ENCODE measurements at places on chromosomes 6 and 20.

DNA sequence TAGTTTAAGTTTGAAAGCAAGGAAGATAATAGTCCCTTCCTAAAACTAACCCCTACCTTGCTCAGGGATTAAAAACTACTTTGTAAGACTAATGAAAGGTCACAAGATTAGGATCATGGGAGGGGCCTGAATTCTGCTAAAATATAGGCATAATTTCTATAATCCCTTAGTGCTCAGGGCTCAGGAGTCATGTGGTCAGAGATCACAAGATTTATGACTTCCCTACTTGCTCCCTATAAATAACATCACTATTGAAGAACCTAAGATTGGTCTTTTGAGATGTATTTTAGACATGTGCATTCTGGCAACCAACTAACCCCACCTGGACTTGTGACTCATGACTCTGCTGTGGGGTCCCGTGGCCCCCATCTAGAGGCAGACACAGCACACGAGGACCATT lies 81.1 kb downstream of the STMND1 start:
- DNase-seq: no peak

- DNase-seq: no peak
These were observed 84.0 kb downstream of the TASP1 start for GRCh38 chr20:13554706-13555105.

DNA sequence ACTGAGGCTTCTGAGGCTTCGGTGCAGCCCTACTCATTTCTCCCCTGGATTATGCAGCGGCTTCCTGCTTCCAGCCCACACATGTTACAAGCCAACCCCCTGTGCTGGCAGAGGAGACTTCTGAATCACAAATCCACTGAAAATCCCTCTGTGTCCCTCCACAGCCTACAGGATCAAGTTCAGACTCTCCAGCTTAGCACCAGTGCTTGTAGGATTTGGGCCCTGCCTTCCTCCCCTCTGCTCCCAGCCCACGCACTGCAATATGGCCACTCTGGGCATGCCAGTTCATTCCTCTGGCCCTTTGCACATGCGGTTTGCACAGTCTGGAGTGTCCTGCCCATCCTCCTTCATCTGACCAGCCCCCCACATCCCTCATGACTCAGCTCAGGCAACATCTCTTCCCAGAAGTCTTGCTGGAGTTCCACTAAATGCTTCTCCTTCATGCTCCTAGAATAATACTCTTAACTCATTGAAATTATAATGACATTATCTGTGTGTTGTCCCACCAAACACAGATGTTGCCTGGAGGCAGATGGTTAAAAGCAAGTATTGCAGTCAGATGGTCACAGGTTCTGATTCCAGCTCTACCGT lies 15.9 kb upstream of the MDGA1 start:
- no peak for DNase-seq

DNA sequence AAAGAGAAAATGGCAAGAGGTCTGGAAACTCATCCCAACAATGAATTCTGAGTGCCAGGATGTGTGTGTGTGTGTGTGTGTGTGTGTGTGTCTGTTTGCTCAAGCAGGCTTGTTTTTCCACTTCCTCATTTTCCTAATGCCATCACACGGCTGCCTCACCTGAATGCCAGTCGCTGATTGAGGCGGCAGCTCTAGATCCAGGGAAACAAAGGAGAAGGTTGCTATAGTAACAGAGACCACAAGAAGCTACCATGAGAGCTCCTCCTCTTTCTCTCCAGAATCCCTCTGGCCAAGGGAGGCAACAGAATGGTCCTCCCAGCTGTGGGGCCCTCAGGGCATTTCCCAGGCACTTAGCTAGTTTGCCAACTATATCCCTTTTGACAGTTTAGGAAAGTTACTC lies 241.1 kb upstream of the TSHZ2 start:
- no peak for DNase-seq

GRCh38 chr6:34791164-34791700 lies 651 bp upstream of the BLTP3A start:
- peak; percentile 21 for DNase-seq

GRCh38 chr6:25150031-25150430 lies 129.1 kb upstream of the CARMIL1 start:
- DNase-seq: no peak

DNA sequence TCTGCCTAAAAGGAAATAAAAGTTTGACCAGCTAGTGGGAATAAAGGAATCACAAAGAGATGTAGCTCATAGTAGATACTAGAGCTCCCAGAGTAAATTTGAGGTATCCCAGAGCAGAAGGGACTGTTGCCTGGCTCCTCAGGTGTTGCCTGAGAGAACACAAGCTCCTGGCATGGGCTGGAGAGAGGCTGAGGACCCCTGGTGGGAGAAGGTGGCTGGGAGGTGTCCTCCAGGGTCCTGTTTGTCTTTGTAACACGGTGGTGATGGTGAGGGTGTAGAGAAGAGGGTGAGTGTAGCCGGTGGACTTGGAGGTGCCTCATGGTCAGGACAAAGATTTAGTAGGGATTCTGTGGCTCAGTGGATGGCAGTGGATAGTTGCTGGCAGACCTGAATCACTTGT lies 28.1 kb upstream of the NNAT start:
- DNase-seq: no peak

DNA sequence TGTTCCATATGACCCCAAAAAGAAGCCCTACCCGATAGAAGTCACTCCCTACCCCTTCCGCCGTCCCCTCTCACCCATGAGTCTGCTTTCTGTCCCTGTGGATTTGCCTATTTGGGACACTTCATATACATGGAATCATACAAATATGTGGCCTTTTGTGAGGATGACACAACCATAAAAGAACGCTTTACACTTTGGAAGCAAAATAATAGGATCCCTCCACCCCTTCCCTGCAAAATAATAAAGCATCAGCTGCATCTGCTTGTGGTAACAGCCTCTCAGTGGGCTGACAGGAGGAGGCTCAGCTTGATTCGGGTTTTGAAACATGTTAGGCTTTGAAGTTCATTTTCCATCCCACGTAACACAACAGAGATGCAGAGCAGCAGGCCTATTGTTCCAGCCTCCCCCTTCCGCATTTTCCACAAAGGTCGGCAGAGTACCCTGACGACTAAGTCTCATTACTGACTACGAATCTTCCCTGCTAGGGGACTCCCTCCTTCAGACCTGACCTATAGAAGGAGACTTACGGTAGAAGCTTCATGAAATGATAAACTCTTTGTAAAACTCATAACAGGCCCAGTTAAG lies 99.1 kb downstream of the ALDH8A1 start:
- DNase-seq: no peak

DNA sequence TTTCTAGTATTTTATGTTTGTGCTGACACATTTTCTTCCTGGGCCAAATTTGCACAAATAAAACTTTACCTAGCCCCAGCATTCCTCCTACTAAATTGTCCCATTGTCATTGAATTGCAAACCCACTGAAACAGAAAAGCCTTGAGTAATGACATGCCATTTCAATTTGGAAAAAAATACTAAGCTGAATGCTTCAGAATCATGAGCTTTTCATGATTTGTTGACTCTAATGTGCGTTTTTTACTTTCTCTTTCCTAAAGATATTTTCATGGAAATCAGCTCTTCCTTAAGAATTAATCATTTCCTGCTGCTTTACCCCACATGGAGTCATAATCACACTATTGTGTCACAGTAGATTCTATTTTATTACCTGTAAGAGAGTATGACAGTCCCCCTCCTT lies 47.4 kb downstream of the TRDN start:
- no peak for DNase-seq

DNA sequence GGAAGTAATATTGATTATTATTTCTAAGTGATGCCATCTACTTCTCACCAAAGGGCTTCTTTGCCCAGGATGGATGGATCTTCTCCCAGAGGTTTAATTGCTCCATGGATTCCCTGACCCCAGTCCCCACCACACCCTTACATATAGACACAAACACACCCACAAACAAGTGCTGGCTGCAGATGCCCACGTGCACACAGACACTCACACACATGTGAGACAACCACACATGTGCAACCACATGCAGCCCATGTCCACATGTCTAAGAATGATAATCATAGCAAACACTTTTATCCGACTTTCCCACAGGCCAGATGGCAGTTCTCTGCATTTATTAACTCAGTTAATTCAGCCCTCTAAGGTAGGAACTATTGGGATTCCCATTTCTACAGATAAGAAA lies 44.2 kb downstream of the MAFB start:
- DNase-seq: no peak

GRCh38 chr6:113397236-113397635 lies 459.9 kb upstream of the MARCKS start:
- no peak for DNase-seq

DNA sequence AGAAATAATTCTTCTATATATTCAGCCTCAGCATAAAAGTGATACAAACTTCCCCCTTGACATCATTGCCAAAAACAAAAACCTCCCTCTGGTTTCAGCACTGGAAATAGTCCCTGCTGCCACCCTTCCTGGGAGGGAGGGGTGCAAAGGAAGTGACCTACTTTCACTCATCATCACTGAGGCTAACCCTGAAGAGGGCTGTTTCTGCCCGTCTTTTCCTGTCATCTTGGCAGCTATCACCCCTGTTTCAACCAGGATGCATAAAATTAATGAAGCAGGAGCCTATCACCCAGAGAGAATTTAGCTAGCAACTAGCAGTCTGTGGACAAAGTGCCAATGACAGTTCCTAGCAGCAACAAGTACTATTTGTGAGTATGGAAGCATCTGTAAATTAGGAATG lies 397.8 kb downstream of the LAMA2 start:
- peak; percentile 6 for DNase-seq

- no peak for DNase-seq
These were observed 1.3 kb upstream of the PTK6 start for GRCh38 chr20:63538204-63539091.

GRCh38 chr6:9461188-9461587 lies 953.7 kb downstream of the TFAP2A start:
- no peak for DNase-seq

DNA sequence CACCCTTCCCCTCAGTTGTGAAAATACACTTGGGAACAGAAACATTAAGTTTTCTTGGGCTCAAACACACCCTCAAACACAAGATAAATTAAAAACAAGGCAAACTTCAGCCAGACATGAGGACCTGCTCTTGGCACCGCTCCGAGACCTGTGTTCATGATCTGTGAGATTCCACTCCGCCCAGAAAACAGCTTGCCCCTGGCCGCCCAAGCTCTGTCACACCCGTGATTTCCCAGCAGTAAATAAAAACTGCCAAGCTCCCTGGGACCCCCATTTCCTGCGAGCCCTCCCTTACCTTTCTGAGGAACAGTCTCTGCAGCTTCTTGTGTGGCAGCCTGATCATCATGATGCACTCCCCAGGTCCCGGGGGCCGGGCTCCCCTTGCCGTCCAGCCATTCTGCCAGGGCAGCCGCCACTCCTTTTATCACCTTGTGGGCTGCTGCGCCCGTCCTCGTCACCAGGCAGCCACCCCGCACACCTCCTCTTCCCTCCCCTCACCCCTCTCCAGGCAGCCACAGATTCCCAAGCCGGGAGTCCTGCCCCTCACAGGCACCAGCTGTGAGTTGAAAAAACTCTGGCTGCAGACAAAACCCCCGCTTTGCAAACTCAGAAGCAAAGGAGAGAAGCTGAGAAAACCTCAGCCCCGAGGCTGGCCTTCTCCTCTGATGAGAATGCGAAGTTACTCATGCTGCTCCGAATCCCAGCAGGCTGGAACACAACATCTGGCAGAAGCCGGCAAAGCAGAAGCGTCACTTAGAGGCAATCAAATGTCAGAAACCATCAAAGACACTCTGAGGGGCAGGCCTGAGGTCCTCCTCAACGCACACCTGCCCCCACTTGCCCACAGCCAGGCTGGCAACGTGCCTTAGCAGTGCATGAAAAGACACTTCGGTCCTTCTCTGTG lies 130.4 kb upstream of the RPS6KA2 start:
- DNase-seq: no peak

GRCh38 chr6:2434912-2435311 lies 189.5 kb upstream of the GMDS start:
- no peak for DNase-seq

DNA sequence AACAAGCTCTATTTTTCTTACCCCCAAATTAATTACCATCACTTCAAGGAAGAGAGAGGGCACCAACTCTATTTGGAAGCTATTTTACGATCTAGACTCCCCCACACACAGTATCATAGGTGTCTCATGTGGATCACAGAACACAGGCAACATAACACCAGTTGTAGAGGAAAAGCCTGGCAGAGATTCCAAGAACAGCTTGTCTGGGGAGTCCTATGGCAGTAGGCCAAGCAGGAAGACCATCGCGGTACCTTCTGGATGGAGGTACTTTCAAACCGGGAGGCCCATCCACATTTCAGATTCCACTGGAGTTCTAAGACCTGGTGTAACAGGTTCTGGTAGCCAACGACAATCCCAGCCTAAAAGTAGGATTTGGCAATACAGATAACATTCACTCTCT lies 37.6 kb upstream of the SPDEF start:
- no peak for DNase-seq

GRCh38 chr20:43537921-43538877 lies 20.6 kb upstream of the SGK2 start:
- DNase-seq: peak; percentile 10

DNA sequence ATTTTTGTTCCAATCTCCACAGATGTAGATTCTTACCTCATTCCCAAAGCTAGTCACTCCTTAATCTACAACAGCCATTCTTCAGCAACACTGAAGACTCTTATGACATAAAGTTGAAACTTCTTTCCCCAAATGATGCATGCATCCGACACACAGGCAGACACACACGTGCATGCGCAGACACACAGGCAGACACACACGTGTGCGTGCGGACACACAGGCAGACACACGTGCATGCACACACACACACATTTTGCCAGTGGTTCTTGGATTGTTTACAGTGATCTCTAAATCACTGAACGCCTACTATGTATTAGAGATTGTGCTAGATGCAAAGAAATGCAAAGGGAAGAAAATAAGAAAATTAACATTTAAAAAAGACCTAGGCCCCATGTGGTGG lies 9.0 kb upstream of the TRPC4AP start:
- DNase-seq: no peak

GRCh38 chr6:25105070-25105925 lies 169.5 kb upstream of the RIPOR2 start:
- no peak for DNase-seq

GRCh38 chr6:115120391-115120790 lies 777.6 kb upstream of the HS3ST5 start:
- no peak for DNase-seq

DNA sequence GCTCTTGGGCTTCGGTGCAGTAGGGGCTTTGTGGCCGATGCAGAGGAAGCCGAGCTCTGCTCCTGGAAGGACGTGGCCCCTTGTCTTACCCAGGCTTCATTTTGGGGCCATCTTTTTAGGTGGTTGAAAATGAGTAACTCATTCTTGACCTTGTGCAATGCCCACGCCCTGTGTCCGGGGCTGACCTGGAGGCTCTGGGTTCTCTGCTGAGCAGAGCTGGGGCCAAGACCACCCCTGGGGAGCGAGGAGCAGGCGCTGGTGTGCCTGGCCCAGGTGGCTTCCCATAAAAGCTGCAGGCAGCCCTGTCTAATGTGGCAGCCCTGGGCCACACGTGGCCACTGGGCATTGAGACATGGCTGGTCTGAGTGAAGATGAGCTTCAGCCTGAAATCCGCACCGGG lies 25.7 kb downstream of the NTSR1 start:
- DNase-seq: no peak

GRCh38 chr6:158361961-158362669 lies 49.9 kb downstream of the TULP4 start:
- DNase-seq: no peak

GRCh38 chr20:10478205-10478604 lies 43.1 kb downstream of the SLX4IP start:
- DNase-seq: no peak

Measured in activated T-cell treated with anti-CD3 and anti-CD28 coated beads for 24 hours (primary cell).